ENCODE measurements at places on chromosomes 6 and 20.

GRCh38 chr6:89050697-89051096 is 29.9 kb upstream of the PNRC1 start:
- DNase-seq = no peak

GRCh38 chr20:14928083-14928482 is 590.7 kb upstream of the FLRT3 start:
- no peak for DNase-seq

DNA sequence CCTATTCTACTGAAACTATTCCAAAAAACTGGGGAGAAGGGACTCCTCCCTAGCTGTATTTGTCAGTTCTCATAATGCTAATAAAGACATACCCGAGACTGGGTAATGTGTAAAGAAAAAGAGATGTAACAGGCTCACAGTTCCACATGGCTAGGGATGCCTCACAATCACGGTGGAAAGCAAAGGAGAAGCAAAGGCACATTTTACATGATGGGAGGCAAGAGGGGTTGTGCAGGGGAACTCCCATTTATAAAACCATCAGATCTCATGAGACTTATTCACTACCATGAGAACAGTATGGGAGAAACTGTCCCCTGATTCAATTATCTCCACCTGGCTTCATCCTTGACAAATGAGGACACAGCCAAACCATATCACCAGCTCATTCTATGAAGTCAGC is 111.2 kb upstream of the RIPOR2 start:
- DNase-seq = no peak

DNA sequence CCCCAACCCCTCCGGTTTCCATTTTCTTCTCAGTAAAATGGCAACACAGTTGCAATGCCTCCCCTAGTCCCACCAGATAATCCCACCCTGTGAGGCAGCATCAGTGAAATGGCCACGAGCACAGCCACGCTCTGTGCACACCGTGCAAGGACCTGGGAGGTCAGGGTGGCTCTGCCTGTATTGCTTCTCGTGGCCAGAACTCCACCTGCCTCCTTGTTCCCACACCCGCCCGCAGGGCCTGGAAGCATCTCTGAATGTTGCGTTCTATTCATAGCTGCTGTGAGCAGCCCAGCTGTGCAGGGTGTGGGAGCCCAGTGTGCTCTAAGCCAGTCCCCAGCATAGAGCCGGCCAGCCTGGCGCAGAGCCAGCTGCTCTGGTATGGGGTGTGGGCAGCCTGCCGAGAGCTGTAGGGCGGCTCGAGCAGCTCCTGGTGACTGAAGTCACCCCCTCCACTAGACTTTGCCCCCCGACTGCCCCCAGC is 161.1 kb downstream of the DLL1 start:
- peak; percentile 7 for DNase-seq

DNA sequence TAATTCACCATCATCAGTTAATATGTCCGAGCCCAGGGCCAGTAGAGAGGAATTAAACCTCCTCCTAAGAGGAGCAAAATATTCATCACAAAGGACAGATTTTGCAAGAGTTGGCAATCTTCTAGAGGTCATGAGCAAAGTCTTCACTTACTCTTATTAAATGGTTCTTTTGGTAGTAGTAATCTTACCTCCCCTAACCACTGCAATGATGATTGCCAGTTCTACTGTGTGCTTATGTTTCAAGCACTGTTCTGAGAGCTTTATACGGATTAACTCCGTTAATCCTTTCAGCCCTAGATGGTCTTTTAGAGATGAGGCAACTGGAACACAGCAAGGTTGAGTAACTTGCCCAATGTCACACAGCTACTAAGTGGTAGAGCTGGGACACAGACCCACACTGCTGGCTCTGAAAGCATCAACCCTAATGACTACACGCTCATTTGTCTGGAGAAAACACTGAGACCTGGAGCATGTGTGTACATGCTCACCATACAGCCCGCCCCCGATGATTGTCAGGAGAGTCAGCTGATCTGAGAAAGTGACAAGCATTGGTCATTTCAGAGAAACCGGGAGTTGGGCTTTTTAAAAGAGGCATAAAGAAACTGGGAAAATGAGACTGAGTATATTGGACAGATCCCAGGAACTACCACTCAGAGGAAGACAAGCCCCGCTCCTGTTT is 276.0 kb downstream of the NRN1 start:
- peak; percentile 34 for DNase-seq

DNA sequence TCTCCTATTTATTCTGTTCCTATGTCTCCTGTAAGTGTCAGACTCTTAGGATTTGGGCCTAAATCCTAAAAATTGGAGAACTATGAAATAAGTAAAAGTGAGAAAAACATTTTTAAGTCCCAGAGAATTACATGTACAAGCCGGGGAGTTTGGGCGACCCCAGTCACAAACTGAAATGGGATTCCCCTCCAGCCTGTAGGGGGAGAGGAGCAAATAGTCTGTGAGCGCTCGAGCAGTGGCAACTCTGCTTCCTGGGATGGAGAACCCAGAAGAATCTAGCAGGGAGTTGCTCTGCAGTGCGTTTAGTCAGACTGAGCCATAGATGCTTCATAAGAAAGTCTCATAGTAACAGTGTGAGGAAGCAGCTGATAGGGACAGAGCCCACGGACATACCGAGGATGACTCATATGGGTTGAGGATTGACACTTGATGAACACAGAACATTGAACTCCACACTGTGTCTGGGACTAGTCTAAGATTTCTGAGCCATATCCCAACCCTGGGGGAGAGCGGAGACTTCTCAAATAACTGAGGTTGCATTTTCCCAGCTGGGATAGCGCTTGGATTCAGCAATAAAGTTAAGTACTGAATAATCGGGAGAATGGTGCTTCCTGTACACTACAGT is 437.2 kb downstream of the BCKDHB start:
- DNase-seq = peak; percentile 93

GRCh38 chr6:36329798-36330291 is 6.8 kb downstream of the BNIP5 start:
- DNase-seq = no peak

GRCh38 chr6:13075141-13075845 is 253.0 kb downstream of the TBC1D7 start:
- no peak for DNase-seq

- no peak for DNase-seq
These were observed 148.8 kb upstream of the RPS6KA2 start for GRCh38 chr6:166775923-166776220.

- peak; percentile 40 for DNase-seq
These were observed 5.7 kb upstream of the RBPJL start for GRCh38 chr20:45300961-45301360.

GRCh38 chr6:45531999-45532595 is 154.4 kb upstream of the SUPT3H start:
- no peak for DNase-seq

DNA sequence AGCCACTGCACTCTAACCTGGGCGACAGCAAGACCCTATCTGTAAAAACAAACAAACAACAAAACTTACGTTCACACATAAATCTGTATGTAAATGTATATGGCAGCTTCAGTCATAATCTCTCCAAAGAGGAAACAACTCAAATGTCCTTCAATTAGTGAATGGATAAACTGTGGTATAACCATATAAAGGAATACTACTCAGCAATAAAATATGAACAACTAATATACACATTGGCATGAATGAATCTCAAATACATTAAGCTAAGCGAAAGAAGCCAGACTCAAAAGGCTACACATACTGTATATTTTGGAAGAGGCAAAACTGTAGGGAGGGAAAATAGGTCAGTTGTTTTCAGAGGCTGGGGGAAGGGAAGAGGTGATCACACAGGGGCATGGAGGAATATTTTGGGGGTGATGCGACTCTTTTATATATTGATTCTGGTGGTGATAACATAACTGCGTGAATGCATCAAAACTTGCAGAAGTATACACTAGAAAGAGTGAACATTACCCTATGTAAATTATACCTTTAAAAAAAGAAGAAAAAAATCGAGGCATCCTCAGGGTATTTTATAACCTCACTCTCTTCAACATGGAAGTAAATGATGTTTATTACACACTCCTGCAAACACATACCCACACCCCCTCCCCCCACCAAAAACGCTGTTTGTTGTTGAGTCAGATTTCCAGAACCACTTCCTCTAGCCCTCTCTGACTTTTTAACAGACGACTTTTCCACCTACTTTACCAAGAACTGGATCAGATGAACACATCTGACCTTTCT is 115.2 kb upstream of the RNF24 start:
- peak; percentile 84 for DNase-seq

- DNase-seq = no peak
These were observed 77.3 kb downstream of the KCNB1 start for GRCh38 chr20:49405062-49405683.

DNA sequence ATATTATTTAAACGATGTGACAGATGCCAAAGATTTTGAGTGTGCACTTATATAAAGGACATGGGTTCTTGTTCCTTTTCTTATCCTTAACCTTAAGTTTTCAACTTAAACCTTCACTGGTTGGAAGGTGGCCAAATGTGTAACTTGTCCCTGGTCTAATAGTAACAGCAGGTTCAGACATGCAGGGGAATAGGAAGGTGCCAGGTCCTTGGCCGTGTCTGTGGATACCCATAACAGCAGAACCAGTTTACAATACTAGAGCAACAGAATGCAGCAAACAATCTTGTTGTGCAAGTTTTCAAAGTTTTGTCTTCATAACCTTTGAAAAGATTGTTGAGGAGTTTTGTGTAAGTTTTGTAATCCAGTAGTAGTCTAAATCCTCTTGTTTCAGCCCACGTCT is 4.4 kb downstream of the MYB start:
- no peak for DNase-seq

- no peak for DNase-seq
These were observed 56.8 kb upstream of the TMEM200A start for GRCh38 chr6:130309028-130309427.

DNA sequence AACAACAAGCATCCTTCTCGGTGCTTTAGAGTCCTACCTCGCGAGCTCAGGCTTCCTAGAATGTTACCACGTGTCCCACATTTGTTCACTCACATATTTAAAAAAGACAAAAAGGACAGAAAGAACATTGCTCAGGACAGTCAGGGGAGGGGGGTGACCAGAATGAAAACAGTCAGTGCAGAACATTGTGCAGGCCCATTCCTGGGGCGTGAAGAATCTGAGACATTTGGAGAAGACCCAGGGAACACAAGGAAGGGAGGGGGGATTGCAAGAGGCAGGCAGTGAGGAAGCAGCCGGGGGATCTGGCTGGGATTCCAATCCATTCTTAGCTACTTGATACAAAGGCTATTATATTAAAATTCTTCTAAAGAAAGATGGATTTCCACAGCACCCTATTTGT is 270.4 kb upstream of the CITED2 start:
- DNase-seq = peak; percentile 37

- DNase-seq = no peak
These were observed 277 bp downstream of the ADGRB3 start for GRCh38 chr6:68635412-68635705.

DNA sequence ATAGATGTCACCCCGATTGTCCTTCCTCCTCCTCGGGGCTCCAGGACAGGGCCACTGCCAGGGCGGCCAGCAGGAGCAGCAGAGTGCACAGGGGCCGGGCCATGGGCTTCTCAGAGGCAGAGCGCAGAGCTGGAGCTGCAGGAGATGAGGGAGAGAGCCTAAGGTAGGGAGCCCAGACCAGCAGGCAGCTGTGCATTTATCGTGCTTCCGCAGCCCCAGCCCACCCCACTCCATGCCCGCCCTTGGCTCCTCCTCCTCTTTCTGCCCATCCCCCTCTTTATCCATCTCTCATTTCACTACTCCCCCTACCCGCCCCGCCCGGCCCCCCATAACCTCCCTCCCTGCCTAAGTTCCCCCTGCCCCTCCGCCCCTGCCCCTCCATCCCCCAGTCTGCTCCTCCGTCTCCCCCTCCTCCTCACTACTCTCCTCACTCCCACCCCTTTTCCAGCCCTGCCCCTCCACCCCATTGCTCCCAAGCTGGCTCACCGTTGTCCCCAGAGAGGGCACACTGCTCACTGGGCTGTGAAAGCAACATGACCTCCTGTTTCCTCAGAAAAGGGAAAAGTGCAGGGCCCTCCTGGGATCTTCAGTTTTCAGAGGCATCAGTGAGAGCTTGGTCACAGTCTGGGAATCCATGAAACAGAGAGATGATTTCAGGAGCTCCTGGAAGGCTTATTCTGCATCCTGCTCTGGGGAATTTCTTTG is 25.5 kb upstream of the CST1 start:
- no peak for DNase-seq

DNA sequence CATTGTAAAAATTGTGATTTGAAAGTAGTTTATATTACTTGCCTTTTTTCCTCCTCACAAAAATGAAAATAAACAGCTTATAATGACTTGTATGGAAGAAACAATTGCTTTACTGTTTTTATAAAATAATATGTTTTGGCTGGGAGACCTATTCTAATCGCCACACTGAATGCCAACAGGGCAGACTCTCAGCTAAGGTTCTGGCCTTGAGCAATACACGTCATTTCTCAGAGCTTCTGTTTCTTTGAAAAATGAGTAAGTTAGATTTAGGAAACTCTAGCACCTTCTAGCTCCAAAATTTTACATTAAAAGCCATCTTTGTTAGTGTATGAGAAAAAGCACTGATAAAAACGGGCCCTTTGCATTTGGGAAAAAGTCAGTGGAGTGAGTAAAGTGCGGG is 166.6 kb downstream of the ARID1B start:
- no peak for DNase-seq

GRCh38 chr20:16541878-16542277 is 31.4 kb downstream of the KIF16B start:
- DNase-seq = no peak

- DNase-seq = no peak
These were observed 15.2 kb downstream of the COL19A1 start for GRCh38 chr6:69881322-69882151.

DNA sequence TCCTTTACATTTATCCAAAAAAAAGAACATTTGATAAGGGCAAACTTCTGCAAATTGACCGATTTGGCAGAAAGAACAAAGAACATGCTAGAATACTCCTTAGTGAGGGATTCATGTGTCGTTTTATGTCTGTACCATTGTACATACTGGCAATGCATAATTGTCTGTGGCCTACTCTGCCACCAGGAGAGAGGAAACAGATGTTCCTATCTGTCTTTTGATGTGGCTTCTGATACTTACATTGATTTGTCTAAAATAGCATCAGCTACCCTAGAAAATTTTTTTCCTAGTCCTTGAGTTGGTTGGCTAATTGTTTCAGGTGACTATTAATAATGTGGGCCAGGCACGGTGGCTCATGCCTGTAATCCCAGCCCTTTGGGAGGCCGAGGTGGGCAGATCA is 654.1 kb downstream of the KIF16B start:
- DNase-seq = no peak

DNA sequence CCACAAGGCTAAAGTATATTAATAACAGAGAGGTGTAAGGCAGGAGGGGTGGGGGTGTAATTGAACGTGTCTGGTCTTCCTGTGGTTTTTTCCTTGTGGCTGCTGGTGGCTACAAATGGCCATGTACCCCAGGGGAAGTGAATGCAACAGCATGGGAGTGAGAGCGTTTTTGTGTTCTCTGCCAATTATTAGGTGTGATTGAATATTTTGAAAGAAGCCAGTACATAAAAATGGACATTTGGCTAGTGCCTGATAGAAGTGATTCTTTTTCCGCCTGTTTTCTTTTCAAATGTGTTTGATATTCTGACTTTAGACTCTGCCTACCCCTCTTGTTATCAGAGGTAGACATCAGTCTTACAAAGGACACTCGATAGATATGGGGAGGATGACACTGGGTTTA is 141.3 kb downstream of the PRL start:
- no peak for DNase-seq

GRCh38 chr6:81130061-81130460 is 622.4 kb downstream of the TENT5A start:
- DNase-seq = no peak
